ENCODE measurements at places on chromosomes 6 and 20.
A peak's percentile ranks its signal among the peaks of the same experiment; 100 is the strongest.

DNA sequence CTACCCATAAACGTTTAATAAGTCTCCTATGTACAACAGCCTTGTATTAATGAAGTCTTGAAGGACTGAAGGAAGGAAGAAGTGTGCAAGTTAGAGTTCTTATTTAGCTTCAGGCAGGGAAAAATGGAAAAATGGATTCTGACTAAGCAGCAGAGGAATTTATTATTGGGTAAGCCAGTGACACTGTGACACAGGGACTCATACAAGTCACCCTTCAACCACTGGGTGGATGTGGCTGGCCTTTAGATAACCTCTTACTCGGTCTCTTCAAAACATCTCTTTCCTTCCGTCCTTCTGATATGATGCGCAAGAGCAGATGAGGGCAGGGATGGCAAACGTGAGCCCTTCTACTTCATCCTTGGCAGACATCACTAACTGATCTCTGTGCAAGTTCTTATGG lies 145.6 kb downstream of the DHX35 start:
- DNase-seq: no peak

- no peak for DNase-seq
Measured at GRCh38 chr6:82259389-82259788, 11.8 kb upstream of the IBTK start.

DNA sequence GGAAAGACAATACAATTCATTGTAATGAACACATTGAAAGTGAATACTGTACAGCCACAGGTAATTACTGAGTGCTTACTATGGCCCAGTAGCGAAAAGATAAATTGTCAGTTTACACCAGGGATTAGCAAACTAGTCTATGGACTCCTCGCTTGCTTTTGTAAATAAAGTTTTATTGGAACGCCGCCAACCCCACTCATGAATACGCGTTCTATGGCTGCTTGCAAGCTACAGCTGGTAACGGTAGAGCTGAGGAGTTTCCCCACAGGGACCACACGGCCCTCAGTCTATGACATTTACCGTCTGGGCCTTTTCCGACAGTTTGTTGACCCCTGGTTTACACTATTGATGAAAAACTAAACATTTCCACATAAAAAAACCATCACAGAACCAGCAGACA lies 24.2 kb downstream of the LAMA5 start:
- DNase-seq: no peak

DNA sequence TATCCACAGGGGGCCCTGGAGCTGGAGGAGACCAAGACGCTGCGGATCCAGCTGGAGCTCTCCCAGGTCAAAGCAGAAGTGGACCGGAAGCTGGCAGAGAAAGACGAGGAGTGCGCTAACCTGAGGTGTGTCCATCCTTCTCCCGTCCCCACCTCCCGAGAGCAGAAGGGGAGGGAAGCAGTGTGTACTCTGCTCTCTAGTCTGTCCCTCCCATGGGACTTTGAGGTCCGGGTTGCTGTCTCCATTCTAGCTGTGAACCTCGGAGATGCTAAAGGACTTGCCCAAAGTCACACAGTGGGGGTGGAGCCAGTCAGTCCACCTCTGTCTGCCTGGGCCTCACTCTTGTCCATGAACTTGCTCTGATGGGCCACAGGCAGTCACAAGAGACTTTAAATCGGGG lies 44.1 kb downstream of the MYH7B start:
- no peak for DNase-seq

- DNase-seq: peak; percentile 40
Measured at GRCh38 chr6:30227763-30228487, 14.7 kb upstream of the TRIM26 start.

GRCh38 chr6:110650755-110651154 lies 164.5 kb downstream of the CDK19 start:
- no peak for DNase-seq

DNA sequence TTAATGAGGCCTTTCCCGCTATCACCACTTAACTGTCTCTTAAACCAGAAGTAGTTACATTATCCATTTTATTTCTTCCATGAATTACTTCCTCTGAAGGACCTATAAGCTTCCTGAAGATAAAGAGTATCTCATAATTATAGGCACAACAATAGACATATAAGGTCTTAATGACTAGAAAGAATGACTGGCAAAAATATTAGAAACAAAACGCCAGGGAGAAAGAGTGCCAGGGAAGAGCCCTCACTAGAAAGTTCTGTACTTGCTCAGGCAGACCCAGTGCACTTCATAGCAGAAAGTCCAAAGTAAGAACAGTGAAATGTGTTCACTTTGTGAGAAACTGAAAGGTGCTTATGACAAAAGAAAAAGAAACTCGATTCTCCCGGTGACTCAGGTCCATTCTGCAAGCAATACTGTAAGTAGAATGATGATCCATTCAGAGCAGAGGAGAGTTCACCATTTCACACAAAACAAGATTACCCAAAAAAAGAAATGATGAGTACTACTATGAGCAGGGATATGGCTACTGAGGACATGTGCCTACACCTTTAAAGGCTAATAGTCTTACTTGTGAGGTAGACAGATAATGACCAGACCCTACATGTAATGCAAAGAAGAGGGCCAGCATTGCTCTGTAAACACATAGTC lies 5.5 kb downstream of the ZNF334 start:
- DNase-seq: no peak

GRCh38 chr6:3061501-3061941 lies 6.8 kb upstream of the RIPK1 start:
- DNase-seq: no peak

DNA sequence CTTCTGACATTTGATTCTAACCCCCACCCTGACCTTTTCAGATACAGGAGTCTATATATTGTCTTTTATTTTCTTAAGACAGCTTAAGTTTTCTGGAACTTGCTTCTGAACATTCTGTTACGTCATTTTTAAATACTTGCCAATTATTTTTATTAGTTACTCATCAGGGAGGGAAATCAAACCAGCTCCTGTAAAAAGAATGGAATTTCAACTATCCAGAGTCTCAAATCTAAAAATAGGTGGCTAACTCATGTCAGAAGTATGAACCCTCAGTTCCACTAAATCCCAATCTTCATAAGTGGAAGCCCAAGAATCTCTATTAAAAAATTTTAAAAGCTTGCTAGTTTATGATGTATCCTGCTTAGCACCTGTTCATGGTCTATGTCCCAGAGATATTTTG lies 900.0 kb downstream of the KIF16B start:
- no peak for DNase-seq

DNA sequence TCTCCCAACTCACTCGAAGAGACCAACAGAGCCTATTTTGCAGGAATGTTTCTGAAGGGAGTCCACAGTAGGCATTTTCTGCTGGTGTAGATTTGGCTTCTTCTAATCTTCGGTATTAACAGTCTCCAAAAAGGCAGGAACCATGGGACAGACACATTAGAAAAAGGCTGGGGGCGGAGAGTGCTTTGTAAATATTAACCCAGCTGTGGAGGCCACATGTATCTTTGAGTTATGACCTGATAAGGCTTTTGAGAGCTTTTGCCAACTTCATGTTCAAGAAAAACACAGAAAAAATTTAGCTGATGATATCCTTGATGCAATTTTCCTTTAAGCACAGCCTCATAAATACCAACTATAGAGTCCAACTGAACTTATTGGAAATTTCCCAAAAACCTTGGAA lies 119.4 kb upstream of the TSHZ2 start:
- no peak for DNase-seq

- no peak for DNase-seq
Measured at GRCh38 chr20:62171245-62171644, 11.6 kb upstream of the MTG2 start.

GRCh38 chr6:47670851-47671250 lies 27.5 kb upstream of the ADGRF4 start:
- no peak for DNase-seq

DNA sequence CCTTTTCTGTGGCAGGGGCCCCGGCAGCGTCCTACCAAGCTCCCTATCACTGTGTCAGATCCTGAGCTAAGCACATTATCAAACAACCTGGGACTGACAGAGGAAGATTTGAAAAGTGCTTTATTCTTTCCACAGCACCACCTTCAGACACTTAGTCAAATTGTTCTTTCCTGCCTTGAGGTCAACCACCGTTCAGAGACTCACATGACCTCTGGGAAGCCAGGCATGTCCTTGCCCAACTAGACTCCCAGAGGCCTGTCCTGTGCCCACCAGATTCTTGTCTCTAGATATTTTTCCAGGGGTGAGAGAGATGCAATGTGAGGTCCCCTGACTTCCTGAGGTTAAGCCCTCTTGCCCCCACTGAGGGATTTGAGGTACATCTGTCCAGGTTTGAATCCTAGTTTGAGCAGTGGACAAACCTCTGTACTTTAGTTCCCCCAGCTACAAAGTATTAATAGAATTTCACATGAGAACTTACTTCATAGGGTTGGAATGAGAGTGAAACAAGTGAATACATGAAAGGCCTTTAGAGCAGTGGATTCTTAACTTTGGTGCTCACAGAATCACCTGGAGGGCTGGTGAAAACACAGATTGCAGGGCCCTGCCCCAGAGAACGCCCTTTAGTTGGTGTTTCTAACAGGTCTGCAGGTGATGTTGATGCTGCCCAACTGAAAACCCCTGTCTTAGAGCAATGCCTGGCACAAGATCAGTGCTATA lies 179.8 kb downstream of the CLIC5 start:
- DNase-seq: no peak

- no peak for DNase-seq
Measured at GRCh38 chr6:20353134-20353533, 48.5 kb upstream of the E2F3 start.

GRCh38 chr20:13626724-13627123 lies 12.0 kb downstream of the TASP1 start:
- DNase-seq: no peak

GRCh38 chr6:34028691-34029360 lies 117.1 kb downstream of the GRM4 start:
- no peak for DNase-seq

- no peak for DNase-seq
Measured at GRCh38 chr6:36836111-36837021, 2.9 kb downstream of the CPNE5 start.

- DNase-seq: no peak
Measured at GRCh38 chr6:106324726-106325335, 729 bp downstream of the ATG5 start.

GRCh38 chr20:889106-889505 lies 27.0 kb downstream of the ANGPT4 start:
- no peak for DNase-seq

DNA sequence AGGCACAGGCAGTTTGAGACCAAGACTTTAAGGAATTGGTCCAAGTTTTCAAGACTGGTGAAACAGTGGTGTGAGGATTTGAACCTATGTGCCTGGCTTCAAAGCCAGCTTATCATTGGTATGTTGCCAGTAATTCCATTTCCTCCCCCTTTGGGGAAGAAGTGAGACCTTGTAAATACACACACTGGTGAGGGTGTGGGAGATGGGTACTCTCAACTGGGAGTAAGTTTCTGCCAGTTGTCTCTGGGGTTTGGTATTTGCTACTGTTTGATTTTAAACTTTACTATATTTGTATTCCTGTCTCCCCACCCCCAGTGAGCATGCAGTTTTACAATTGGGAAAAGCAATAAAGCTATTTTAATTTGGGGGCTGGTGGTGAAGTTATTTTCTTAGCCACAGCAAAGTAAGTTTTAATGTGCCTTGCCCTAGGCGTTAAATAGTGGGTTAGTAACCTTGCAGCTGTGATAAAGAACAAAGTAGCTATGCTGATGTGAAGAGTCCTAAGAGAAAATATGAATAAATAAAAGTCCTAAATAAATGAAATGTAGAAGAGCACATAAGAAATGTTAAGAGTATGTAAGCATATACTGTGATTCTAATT lies 31.0 kb downstream of the SNX9 start:
- no peak for DNase-seq

GRCh38 chr20:15205719-15206118 lies 868.3 kb upstream of the FLRT3 start:
- DNase-seq: no peak

DNA sequence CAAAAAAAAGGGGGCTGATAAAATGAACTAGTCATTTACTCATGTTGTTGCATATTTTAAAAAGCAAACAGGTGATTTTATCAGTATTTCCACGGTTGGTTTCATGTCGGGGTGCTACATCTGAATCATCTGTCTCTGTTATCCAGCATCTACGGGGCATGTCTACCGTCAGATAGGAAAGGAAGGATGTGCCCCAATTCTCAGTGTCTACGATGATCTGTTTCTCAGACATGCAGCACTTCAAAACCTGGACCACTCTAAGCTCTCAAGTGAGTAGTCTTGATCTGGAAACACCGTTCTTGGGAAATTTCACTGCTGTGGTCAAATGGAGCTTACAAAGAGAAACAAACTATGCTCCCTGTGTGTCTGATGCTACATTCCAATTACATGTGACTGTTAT lies 240.3 kb upstream of the TAB2 start:
- peak; percentile 19 for DNase-seq

DNA sequence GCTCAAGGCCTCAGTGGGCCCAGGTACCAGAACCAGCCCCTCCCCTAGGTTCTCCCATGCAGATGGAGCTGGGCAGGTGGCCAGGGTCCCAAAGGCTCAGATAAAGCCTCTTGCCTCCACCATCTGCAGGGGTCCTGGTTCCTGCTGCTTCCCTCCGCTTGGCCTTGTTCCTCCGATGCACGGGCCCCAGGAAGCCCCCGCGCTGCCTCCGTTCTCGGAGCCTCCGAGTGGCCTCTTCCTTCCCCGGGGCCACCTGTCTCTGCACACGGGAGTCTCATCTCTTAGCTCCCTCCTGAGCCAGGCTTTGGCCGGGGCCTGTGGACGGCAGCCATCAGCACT lies 1.9 kb upstream of the PTK6 start:
- no peak for DNase-seq

DNA sequence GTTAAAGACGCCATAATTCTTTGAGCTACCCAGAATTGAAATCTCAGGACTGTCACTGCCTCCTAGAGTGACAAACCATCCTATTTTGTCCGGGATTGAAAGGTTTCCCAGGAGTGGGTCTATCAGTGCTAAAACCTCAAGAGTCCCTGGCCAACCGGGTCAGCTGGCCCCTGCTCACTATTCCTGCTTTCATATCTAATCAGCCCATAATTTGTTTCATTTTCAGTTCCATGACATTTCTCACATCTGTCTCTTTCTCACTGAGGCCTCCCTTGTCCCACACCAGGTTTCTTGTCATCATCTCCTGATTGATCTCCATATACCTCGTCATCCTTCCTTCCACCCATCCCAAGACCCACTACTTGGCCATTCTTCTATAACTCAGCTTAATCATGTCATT lies 98.2 kb downstream of the SLC35B3 start:
- no peak for DNase-seq

- DNase-seq: no peak
Measured at GRCh38 chr6:163709693-163710092, 295.2 kb downstream of the QKI start.

DNA sequence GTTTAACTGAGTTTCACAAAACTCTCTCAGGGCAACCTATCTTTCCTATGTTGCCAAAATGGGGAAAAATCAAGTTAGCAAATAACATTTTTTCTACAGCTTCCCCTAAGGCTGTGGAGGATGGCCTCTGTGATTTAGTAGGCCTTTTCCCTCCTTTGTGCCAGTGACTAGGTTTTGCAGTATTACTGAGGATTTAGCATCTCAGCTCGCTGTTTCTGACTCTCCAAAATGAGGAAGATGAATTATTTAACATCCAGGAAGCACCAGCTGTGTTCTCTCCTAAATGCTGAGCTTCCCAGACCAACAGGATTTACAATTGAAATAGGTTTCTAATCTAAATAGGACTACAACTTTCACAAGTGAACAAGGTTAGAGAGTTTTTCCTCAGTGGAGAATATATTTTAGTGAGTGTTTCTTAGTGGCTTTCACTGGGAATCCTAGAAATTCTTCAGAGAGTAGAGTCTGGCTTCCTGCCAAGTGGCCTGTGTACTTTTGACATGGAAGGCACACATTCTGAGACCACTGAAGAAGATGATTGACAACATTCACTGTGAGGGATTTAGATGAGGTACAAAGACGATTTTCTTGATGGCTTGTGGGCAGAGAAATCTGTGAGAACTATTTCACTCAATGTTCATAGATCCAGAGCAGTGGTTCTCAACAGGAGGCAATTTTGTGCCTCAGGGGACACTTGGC lies 62.4 kb downstream of the PTCHD4 start:
- DNase-seq: no peak
